Body of pancreas (tissue), 4 donors: ENCODE measurements at places on chromosomes 1 and 21.

GRCh38 chr1:244214009-244214967, 163.2 kb downstream of the ZBTB18 start:
- no peak for DNase-seq

DNA sequence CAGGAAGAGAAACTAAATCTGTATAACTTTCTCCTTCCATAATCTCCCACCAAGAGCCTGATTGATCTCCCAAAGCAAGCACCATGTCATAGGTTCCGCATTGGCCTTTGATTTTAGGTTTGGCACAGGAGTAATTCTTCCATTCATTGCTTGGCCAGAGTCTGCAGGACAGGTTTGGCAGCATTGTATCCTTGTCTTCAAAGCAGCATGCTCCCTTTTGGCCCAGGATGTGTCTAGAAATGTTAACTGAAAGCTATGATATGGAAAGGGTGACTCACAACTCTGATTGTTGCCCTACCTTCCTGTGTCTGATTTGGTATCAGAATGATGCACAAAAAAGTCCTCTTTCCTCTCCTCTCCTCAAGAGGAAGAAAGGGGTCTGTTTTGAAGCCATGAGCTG, 824.3 kb upstream of the PRMT6 start:
- no peak for DNase-seq

GRCh38 chr21:35976481-35976880, 83.8 kb downstream of the SETD4 start:
- DNase-seq, result no peak

- no peak for DNase-seq
These were observed 322.5 kb upstream of the FAM78B start for GRCh38 chr1:166489356-166489669.

DNA sequence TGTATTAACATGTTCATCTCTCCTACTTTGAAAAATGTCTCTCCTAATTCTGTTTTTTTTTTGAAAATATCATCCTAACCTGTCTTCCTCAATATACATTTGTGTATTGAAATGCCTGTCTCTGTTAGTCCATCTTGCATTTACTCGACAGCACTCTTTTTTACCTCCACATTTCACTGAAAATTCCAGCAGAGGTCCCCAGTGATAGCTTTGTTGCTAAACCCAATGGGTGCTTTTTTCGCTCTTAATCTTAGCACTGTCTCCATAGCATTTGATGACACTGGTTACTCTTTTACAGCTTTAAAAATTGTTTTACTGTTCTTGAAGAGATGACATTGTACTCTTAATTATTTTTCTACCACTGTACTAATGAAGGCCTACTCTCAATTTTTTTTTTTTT, 10.8 kb downstream of the OSBPL9 start:
- DNase-seq, result no peak

GRCh38 chr1:209774592-209774991, 9.8 kb downstream of the C1orf74 start:
- DNase-seq, result no peak

GRCh38 chr1:11214698-11215380, 25.7 kb downstream of the ANGPTL7 start:
- DNase-seq, result no peak

DNA sequence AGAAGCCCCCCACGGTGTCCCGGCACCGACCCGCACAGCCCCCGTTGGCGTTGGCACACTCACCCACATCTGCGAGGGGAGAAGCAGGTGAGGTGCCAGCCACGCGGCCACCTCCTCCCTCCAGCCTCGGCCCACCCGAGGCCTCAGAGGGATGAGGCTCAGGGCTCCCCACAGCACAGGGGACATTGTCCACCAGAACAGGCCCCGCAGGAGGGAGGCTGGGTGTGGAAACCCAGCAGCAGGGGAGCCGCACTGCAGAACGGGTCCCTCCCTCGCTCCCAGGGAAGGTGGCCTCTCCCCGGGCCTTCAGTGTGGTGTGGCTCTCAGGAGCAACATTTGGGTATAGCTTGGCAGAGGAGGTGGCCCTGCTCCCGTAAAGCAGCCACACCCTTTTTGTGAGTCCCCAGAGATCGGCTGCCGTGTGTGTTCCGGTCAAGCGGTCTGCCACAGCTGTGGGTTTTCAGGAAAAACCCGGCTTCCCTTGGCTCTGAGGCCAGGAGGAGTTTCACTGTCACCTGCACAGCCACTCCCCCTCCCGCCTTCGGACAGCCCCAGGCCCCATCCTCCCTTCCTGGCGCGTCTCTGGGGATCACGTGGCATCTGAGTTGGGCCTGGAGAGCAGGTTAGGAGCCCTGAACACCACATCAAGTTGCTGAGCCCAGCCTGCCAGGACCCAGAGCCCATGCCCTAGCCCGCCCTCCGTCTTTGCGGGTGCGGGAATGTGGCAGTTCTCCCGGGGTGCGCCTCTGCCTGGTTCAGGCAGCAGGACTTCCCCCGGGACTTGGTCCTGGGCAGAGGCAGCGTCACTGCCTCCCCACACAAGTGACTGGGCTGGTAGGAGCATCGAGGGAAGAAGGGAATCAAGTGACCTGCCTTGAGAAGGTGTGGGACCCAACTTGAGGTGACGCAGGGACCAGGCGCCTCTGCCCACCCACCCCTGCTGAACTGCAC, 64.0 kb downstream of the MEGF6 start:
- no peak for DNase-seq
